ENCODE measurements at places on chromosomes 2 and 18. TPM values are rescaled to one million over a fixed set of nuclear protein-coding genes. Genes with fewer than 3 reads are reported as not detected.

The KCNIP3 gene
- total RNA-seq, result 2.4 TPM

The CCDC85A gene
- 0.20 TPM for total RNA-seq

The SPATA3 gene
- total RNA-seq, result not detected

The FOXI3 gene
- total RNA-seq, result not detected

The HOXD11 gene
- total RNA-seq, result 7.5 TPM

The DPYSL5 gene
- 6.8 TPM for total RNA-seq
